LNCaP clone FGC (cell line): ENCODE measurements at places on chromosomes 4 and X.

DNA sequence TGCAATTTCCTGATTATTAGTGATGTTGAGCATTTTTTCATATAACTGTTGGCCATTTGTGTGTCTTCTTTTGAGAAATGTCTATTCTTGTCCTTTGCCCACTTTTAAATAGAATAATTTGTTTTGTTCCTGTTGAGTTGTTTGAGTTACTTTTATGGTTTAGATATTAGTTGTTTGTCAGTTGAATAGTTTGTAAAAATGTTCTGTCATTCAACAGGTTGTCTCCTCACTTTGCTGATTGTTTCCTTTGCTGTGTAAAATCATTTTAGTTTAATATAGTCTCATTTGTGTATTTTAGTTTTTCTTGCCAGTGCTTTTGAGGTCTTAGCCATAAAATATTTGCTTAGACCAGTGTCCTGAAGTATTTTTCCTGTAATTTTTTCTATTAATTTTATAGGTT lies 181.8 kb upstream of the GLRA2 start:
- no peak for DNase-seq

- no peak for DNase-seq
Observed at GRCh38 chr4:36325926-36326325, 44.5 kb downstream of the DTHD1 start.

GRCh38 chr4:122131562-122132157 lies 20.5 kb upstream of the BLTP1 start:
- no peak for DNase-seq

GRCh38 chrX:18424482-18425198 lies 768 bp upstream of the CDKL5 start:
- no peak for DNase-seq

DNA sequence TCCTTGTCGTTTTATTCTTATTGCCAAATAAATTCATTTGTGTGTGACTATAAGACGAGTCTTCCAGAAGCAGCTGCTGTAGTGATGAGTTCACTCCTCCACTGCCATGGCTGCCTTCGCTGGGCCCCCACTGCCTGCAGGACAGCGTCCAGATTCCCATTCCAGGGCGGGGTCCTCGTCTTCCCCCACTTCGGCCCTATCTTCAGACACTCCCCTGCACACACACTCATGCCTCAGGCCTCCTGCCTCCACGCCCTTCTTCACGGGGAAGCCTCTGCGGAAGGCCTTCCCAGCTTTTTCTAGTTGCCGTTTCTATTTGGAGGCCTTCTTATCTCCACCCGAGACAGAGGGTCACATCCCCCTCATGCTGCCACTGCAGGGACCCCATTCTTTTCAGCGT lies 80.4 kb downstream of the SHROOM2 start:
- DNase-seq, result no peak

- no peak for DNase-seq
Observed at GRCh38 chrX:151386838-151387459, 10.1 kb upstream of the VMA21 start.

DNA sequence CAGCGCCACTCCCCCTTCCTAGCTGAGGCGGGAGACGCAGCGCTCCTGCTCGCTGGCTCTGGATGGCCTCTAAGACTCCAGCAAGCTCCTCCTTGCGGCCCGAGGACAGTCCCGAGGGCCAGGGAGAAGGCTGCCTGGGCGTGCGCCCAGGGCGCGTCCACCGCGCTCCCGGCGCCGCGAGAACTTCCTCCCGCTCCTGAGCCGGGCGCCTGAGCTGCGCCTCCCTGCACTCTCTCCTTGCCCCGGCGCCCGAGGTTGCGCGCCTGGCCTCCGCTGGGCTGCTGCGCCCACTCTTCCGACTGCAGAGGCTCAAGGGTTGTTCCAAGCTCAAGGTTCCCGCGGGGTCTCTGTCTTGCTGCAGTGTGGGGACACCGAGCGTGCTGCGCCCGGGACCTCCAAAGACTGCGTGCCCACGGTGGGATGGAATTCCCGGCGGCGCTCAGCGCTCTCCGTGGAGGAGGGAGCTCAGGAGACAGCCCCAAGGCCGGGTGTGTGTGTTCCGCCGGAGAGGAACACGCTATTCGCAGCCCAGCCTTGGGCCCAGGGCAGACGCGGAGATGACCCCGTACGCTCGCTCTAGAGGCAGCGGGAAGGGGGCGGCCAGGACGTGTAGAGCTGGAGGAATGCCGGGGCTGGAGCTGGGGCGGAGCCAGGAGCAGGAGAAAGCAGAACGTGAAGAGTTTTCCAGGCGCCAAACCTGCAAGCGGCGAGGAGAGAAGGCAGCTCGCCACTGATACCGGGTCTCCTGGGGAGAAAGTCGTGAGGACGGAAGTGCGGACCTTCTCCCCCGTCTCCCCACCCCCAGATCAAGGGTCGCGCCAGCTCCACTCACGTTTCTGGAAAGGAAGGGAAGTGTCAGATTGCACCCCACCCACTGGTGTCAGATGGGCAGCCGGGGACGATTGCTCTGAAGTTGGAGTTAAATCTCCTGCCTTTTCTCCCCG lies at the start of gene ARHGAP6:
Gene ARHGAP6 (minus strand): TSS at position 753 of the 944 bp plus-strand sequence. CDS start 1,092 bp downstream, outside the sequence.
- DNase-seq, result no peak

- no peak for DNase-seq
Observed at GRCh38 chr4:86963697-86964096, 28.9 kb downstream of the AFF1 start.

DNA sequence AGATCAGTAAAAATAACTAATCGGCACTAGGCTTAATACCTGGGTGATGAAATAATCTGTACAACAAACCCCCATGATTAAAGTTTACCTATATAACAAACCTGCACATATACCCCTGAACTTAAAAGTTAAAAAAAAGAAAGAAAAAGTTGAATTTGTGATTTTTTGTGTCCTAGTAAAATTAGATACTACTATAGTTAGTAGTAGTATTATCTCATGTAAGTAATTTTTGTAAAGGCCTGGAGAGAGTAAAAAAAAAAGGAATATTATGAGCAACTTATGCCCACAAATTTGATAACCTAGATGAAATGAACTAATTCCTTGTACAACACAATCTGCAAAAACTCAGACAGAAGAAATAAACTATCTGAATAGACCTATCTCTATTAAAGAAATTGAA lies 25.7 kb upstream of the SLC16A2 start:
- DNase-seq, result no peak

DNA sequence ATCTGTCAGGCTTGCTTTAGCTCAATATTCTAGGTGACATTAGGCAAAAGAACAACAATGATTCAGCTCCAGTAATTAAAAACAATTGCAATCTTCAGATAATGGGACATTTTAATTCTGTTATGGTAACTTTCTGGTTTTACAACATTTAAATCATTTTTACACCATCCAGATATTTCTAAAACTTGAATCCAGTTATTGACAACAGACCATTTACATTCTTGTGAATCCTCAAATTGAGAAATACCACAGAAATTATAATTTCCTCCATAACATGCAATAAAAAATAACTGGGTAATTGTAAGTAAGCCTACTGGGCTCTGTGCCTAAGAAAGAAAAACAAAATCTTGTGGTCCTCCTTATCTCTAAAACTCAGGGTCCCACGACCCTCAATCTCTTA lies 195.0 kb upstream of the S100G start:
- DNase-seq, result no peak

- no peak for DNase-seq
Observed at GRCh38 chr4:14335872-14336271, 666.4 kb upstream of the CPEB2 start.

GRCh38 chr4:110400086-110400485 lies 75.9 kb upstream of the ENPEP start:
- no peak for DNase-seq

DNA sequence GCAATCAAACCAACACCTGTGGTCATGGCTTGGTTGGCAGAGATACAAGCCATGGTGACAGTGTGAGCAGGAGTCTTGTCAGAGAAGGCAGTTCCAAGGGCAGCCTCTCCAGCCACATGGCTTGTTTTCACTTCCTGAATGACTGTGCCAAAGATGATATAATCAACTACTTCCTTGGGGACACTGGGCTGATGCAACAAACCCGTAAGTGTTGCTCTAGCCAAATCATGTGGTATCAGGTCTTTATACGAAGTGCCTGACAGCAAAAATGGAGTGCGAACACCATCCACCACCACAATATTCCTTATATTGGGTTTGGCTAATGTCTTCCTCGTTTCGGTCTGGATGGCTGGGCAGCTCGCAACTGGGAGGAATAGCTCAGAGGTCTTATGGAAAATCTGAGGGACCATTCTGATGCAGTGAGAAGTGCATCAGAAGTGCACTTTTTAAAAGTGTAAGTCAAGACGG lies 922.0 kb downstream of the NLGN4X start:
- no peak for DNase-seq

- no peak for DNase-seq
Observed at GRCh38 chr4:38109896-38110295, 149.7 kb downstream of the PTTG2 start.

- no peak for DNase-seq
Observed at GRCh38 chrX:107505223-107505622, 55.8 kb downstream of the FRMPD3 start.

DNA sequence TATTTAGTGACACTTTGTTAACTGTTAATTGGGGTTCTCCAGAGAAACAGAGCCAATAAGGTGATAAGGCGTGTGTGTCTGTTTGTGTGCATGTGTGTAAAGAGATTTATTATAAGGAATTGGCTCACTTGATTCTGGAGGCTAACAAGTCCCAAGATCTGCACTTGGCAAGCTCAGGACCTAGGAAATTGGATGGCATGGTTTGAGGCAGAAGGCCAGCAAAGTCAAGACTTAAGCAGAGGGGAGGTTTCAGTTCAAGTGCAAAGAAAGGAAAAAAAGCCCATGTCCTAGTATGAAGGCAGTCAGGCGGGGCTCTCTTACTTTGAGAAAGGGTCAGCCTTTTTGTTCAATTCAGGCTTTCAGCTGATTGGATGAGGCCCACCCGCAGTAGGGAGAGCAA lies 314.1 kb downstream of the BMPR1B start:
- no peak for DNase-seq

DNA sequence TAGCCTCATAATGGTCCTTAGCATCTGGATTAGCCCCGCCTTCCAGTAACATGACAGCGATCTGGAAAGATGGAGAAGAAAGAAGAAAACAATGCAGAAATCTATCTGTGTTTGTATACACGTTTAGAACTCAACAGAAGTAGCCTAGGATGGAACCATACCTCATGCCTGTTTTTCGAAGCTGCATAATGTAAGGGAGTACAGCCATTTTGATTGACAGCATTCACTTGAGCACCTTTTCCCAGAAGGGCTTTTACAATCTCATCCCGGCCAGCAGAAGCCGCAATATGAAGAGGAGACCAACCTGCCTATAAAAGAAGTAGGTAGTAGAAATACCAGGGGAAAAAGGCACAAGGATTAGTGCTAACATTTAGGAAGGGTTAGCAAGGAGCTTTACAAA lies 3.5 kb downstream of the PSMD10 start:
- DNase-seq, result no peak

GRCh38 chr4:163606896-163607691 lies 112.6 kb downstream of the TMA16 start:
- DNase-seq, result no peak

GRCh38 chr4:14812101-14812500 lies 190.2 kb upstream of the CPEB2 start:
- DNase-seq, result no peak

GRCh38 chr4:118807659-118808058 lies 28.3 kb downstream of the SEC24D start:
- no peak for DNase-seq

DNA sequence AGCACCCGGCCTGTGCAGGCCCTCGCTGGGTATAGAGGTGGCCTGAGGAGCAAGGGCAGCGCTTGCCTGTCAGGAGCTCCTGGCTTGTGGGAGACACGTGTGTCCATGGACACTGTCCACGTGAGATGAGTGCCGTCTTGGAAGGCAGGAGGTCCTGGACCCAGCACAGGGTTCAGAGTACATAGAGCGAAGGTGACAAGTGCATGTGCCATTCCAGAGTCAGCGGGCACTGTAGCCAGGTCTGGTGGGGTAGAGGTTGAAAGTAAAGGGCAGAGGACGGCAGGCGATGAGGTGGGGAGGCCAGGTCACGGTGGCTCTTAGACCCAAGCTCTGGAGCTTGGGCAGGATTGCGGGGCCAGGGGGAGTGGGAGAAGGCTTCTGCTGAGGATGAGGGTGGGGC lies 28.4 kb upstream of the TADA2B start:
- DNase-seq, result no peak

DNA sequence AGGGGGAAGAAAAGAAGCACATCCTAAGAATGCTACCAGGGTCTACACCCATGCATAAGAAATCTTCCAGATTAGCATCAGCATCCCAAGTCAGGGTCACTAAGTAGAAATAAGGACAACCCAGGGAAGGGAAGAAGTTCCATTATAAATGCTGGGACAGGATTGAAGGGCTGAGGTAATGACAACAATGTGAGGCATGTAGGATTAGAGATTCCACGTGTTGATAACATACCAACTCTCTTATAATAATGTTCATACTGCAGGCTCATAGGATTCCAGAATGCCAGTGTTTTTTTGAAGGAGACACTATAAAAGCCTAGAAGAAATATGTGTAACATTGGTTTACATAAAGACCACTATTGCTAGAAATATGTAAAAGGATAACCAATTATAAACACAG lies 201.2 kb downstream of the MID1IP1 start:
- no peak for DNase-seq

DNA sequence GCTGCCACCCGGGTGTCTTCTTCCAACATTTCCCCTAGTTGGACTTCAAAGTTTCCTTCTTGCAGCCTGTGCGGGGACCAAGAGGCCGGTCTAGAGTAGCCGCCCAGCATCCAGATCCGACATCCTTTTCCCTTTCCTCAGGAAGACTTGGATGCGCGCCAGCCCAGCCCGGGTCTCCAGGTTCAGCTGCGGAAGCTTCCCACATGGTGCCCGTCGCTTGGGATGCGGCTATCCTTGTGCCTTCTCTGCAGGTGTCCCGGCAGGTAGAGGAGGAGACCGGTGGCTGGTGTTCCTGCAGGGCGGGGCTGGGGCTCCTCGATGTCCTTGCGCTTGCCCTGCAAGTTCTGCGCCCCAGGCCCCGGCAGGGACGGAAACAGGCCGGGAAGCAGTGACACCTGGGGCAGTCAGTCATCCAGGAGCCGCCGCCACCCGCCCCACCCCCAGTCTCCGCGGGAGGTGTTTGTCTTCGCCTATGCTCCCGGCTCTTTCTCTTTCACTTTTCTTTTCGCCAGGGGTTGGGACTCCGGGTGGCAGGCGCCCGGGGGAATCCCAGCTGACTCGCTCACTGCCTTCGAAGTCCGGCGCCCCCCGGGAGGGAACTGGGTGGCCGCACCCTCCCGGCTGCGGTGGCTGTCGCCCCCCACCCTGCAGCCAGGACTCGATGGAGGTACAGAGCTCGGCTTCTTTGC lies at the start of gene IL15:
Gene IL15 (plus strand): TSS at position 502 of the 689 bp plus-strand sequence. CDS start 82,882 bp downstream, outside the sequence.
- DNase-seq, result peak; percentile 22

GRCh38 chrX:11611965-11612364 lies 53.8 kb downstream of the ARHGAP6 start:
- DNase-seq, result no peak

- DNase-seq, result no peak
Observed at GRCh38 chrX:130793975-130794374, 109.0 kb downstream of the ENOX2 start.
